Activated CD8-positive, alpha-beta memory T cell treated with anti-CD3 and anti-CD28 coated beads for 1 hour (primary cell): ENCODE measurements at places on chromosomes 2 and 18.

DNA sequence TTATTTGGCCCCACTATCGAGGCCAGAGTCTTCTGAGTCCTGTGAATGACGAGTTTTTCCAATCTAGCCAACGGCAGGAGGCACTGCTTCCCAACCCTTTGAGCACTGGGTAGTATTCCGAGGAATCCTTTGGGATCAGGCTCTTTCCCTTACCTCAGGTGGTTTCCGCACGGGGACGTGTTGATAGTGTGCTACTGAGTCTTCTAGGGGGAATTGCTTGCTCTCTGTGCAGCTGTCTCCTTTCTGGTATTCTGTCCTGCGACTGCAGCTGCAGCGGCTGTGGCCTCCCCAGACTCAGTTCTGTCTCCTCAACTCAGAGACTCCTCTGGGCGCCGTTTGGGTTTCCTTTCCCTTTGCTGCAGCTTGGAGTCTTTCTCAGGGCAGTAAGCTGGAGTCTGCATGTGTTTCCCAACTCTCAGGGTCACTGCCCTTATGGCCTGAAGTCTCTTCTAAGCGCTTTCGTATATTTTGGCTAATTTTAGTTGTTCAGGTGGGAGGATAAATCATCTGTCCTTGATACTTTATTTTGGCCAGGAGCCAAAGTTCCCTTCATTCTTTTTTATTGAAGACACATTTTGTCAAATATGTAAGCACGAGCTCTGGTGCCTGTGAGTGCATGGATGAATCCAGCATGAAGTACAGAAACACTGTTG, 118.4 kb downstream of the MAP4K4 start:
- DNase-seq = no peak

DNA sequence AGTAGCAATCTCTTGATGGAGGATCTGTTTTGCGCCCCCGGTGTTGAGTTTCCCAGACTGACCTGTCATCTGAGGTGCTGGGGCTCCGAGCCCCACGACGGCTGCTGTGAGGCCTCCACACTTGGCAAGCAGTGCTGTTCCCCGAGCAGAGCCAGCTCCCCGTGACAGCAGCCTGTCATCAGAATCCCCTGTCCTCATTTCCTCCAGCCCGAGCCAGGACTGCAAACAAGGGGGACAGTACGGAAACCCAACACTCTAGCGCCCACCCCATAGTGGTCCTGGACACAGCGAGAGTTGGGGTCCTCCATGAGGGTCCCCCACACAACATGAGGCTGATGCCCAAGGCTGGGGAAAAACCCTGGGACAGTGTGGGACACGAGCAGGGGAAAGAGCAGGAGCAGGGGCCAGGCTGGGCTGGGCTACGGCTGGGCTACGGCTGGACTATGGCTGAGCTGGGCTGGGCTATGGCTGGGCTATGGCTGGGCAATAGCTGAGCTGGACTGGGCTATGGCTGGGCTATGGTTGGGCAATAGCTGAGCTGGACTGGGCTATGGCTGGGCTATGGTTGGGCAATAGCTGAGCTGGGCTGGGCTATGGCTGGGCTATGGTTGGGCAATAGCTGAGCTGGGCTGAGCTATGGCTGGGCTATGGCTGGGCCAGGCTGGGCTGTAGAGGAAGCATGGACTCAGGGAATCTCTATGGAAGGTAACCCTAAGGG, 1.5 kb upstream of the KLHL30 start:
- no peak for DNase-seq

- no peak for DNase-seq
Observed at GRCh38 chr2:195613922-195614321, 43.1 kb upstream of the SLC39A10 start.

- DNase-seq = no peak
Observed at GRCh38 chr2:237066396-237066795, 19.3 kb upstream of the COPS8 start.

DNA sequence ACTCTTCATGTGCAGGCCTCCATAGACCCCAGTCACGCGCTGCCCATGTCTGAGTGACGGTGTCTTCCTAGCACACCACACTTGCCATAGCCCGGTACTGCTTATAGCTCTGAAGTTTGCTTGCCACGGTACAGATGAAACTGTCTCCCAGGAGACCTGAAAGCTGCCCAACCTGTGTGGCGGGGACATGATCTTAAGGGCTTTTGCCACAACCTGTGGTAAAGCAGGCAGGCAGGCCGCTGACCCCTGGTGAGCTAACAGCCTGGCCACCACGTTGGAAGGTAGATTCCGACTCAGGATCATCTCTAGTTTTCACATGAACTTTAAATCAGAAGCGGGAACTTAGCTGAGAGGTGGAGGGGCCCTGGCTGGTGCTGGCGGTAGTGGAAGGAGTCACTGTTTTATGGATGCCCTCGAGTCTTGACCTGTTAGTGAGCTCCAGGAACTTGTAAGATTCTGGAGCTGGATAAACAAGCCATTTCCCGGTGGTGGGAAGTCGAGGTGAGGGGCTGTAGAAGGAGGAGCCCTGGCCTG, 153.3 kb downstream of the ZNF236 start:
- no peak for DNase-seq
